NCI-H524 (cell line): ENCODE measurements at places on chromosomes 3 and 15.
A peak's percentile ranks its signal among the peaks of the same experiment; 100 is the strongest.

GRCh38 chr3:157148196-157148889, 11.6 kb downstream of the CCNL1 start:
- no peak for DNase-seq

GRCh38 chr3:149688122-149688757, 30.4 kb upstream of the WWTR1 start:
- DNase-seq: no peak

DNA sequence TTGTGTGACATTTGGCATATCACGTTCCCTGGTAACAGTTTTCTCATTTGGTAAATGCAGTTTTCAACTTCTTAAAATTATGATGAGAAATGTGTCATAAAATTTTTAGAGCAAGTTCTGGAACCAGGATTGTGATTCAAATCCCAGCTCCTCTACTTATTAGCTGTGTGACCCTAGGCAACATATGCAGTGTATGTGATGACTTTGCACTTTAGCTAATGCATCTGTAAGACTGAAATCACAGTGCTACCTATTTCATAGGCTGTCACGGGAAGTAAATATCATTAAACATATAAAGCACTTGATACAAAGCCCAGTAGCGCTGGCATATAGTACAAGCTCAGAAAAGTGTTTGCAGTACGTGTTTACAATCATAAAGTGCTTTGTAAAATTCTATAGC, 419.4 kb downstream of the GRM7 start:
- no peak for DNase-seq

- DNase-seq: no peak
Measured at GRCh38 chr3:189237526-189237925, 65.8 kb downstream of the TPRG1 start.

DNA sequence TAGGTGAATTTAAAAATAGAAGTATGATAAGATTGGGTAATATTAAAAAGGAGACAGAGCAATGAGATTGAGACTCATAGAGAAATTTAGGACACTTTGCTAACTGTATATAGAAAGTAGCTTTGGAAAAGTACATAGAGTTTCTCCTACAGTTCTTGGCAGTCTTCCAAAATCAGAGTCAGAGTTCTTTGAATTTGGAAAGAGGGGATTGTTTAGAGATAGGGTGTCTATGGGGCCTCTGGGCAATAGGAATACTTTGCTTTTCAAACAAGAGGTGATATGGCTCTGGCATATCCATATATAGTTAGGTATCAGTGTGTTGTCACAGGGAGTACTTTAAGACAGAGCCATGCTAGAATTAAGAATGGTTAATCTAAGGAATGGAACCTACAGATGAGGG, 477.1 kb upstream of the KCNMB2 start:
- DNase-seq: no peak

- DNase-seq: peak; percentile 58
Measured at GRCh38 chr3:124688581-124689454, 41.4 kb upstream of the UMPS start.

DNA sequence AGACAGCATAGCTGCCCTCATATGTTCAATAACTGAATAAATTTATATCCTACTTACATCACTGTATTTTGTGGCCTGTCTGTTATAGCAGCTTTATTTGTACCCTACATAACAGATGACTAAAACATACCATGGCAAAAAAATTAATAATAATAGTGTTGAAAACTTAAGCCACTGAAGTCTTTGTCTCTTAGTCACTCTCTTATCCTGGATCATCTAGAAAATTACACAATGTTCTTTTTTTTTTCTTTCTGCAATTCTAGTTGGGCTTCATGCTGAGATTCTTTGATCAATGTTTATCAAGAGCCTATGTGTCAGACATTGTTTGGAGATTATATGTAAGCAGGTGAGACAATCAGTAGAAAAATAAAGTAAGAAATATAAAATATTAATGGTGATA, 519.3 kb upstream of the ARPP21 start:
- DNase-seq: no peak

- DNase-seq: no peak
Measured at GRCh38 chr3:61118830-61119229, 132.4 kb downstream of the FHIT start.

DNA sequence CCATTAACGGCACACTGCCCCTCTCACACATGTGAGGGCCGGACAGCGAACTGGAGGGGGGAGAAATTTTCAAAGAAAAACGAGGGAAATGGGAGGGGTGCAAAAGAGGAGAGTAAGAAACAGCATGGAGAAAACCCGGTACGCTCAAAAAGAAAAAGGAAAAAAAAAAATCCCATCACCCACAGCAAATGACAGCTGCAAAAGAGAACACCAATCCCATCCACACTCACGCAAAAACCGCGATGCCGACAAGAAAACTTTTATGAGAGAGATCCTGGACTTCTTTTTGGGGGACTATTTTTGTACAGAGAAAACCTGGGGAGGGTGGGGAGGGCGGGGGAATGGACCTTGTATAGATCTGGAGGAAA, 1.5 kb downstream of the SOX2 start:
- DNase-seq: no peak

DNA sequence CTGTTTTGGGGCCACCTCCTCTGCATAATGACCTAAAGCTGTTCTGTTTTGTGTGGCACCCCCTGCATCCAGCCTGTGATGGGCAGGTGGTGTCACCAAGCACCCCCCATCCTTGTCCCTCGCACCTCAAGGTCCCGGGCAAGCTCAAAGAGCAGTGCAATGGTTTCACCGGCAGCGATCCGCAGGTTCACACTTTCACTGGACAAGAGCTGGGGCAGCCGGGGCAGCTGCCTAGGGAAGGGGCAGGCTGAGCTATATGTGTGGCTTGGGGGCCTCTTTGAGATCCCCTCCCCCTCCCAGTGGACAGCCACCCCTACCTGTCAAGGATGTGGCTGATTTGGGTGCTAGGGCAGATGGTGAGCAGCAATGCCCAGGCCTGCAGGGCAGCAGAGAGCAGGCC, 3.1 kb downstream of the IFRD2 start:
- DNase-seq: no peak

DNA sequence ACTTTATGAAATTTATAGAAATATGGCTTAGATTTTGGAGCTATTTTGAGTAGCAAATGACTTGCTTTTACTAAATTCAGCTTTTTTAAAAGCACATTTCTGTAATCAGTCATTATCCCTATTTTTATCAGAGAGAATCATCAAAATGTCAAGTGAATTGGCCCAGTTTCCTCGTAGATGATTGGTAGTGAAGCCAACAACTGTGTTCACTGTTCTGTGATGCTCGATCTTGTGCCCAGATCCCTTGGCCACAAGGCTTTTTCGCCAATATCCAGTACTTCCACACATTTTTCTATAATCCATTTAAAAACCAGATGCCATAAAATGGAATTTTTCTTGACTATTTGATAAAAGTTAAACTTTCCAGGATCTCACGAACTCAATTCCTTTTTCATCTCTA, 336.5 kb downstream of the ZNF385D start:
- no peak for DNase-seq

- no peak for DNase-seq
Measured at GRCh38 chr3:4904811-4905695, 74.2 kb upstream of the BHLHE40 start.

- DNase-seq: no peak
Measured at GRCh38 chr15:57387564-57388076, 11.3 kb downstream of the CGNL1 start.

GRCh38 chr3:7062714-7063113, 201.8 kb downstream of the GRM7 start:
- DNase-seq: no peak

DNA sequence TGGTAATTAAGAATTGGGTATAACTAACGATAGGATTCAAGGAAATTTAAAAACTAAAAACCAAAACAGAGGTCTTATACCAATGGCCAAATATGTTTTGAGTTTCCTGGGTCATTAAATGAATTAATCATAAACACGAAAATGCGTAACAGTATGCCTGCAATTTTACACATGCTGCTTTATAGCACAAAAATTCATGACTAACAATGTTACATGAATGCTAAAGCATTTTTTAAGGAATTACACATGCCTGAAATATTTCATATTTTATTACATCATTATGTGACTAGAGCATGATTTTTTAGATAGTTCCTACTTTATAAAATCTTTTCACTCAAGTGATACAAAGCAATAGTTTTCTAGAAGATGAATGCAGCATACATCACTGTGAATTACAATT, 74.7 kb downstream of the ZNF148 start:
- no peak for DNase-seq

DNA sequence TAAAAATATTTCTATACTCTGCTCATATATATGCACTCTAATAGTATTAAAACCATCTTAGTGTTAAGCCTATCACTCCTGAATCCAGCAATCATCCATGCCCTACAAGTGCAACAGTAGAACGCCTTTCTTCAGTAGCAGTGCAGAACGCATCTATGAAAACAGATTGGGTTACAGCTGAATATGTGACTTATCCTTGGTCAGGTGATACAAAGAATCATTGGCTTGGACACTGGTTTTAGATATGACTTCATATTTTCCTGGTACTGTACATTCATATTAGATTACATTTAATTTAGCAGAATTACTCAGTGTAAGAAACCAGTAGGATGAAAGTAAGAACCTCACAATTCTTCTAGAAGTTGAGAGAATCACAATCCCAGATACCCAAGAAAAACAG, 43.3 kb downstream of the ZNF106 start:
- DNase-seq: no peak

DNA sequence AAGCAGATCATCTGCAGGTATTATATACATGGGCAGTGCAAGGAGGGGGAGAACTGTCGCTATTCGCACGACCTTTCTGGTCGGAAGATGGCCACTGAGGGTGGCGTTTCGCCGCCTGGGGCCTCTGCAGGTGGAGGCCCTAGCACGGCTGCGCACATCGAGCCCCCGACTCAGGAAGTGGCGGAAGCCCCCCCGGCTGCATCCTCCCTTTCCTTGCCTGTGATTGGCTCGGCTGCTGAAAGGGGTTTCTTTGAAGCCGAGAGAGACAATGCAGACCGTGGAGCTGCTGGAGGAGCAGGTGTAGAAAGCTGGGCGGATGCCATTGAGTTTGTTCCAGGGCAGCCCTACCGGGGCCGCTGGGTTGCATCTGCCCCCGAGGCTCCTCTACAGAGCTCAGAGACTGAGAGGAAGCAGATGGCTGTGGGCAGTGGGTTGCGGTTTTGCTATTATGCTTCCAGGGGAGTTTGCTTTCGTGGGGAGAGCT, 639 bp downstream of the MKRN3 start:
- peak; percentile 93 for DNase-seq

DNA sequence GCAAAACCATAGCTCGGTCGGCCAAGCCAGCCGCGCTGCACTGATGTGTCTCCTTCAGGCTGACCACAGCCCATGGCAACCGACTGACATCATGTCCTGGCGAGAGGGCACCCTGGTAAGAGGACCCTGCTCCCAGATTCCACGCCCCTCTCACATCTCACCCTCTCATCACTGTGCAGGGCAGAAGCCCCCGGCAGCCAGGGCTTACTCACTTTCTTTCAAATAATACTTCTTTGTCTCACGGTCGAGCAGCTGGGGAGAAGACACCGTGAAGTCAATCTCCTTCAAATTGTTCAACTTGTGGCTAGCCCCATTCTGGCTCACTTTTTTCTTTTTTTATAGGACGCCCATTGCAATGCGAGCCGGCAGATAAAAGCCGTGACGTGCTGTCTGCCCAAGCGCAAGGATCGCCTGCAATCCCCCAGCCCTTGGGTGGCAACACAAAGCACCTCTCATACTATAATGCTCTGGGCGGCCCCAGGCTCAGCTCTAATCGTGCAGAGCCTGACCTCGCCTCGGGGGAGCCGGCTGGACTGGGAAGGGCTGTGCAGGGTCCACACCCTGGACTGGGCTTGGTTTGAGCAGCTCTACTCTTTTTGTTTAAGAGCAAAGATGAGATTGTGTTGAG, 33.6 kb downstream of the VGLL4 start:
- DNase-seq: peak; percentile 20

DNA sequence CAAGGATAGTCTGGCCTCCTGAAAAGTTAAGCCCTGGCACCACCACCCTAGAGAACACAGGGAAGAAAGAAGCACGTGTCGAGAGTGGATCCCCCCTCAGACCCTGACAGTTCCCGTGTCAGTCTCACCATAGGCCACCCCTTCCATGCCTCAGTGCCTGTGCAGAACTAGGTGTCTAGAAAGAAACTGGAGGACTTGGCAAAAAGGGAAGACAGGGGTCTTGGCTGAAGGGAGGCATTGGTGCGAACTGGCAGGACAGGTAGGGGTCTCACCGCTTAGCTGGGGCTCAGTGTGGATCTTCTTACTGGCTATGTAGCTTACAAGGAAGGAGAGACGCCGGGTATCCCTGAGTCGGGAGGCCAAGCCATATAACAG, 518 bp downstream of the QARS1 start:
- DNase-seq: no peak

DNA sequence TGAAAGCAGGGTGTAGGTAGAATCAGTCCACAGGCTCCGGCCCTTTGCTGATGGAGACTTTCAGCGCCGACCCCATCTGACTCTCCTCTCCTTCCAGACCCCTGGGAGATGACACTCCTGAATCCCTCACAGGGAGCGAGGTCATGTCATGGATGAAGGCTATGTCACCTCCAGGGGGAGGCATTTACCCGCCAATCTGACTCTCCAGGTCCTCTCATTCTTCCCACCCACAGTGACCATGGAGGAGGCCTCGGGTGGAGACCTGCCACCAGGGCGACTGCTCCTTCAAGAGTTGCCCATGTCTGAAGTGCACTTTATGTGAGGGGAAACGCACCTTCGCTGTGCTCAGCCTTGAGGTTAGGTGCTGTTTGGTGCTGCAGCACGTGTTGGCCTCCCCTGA, 112.7 kb downstream of the KLF13 start:
- DNase-seq: peak; percentile 30

DNA sequence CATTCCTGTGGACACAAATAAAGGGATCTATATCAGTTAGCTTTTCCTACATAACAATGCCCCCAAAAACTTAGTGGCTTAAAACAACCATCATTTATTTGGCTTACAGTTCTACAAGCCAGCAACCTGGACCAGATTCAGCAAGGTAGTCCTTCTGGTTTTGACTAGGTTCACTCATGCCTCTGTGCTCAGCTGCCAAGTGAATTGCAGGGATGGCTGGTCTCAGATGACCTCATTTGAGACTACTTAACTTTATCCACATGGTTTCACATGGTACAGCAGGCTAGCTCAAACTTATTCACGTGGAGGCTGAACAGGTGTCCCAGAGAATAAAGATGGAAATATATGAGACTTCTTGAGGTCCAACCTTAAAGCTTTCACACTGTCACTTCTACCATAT, 119.3 kb upstream of the BFSP2 start:
- peak; percentile 13 for DNase-seq

DNA sequence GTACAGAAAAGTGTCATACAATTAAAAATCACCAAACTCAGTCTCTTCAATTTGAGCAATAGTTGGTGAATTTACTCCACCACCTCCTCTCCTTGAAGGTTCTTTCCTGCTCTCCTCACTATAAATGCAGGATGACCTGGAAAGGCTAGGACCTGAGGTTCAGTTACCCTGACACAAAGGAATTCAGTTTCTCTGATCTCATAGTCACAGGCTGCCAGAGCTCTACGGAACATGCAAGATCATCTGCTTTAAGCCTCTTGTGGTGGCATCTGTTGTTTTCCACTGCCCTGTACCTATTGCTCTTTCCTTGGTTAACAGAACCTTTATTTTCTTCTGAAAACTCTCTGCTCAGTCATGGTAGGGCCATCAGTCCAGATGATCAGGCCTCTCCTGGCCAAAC, 4.9 kb upstream of the TP63 start:
- peak; percentile 64 for DNase-seq

GRCh38 chr15:83644439-83644838, 9.5 kb upstream of the ADAMTSL3 start:
- no peak for DNase-seq

- no peak for DNase-seq
Measured at GRCh38 chr3:159788291-159788690, 200.3 kb upstream of the IL12A start.

- no peak for DNase-seq
Measured at GRCh38 chr3:66397745-66398144, 103.1 kb downstream of the LRIG1 start.
